Spleen (tissue), 13 donors: ENCODE measurements at places on chromosomes 3 and 15.

DNA sequence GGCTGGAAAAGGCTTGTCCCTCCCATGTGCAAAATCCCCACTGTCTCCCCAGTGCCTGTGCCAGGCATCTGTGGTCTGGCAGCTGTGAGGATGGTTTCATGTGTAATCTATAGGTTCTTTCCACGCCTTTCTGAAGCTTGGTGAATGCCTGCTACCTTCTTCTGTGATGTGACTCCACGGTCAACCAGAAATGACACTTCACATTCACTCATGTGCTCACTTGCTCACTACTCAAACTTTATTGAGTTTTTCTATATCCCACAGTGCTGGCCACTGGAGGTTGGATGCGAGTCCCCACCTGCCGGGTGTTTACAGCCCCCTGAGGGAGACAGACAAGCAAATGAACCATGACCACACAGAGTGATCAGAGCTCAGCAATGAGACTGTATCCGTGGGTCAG is 27.9 kb upstream of the TLE3 start:
- no peak for DNase-seq

GRCh38 chr3:13162549-13163320 is 89.5 kb upstream of the IQSEC1 start:
- DNase-seq: no peak

- DNase-seq: no peak
These were observed 57.4 kb upstream of the ICE2 start for GRCh38 chr15:60536314-60536713.

- no peak for DNase-seq
These were observed 31.6 kb upstream of the RAP2B start for GRCh38 chr3:153130312-153130977.
